ENCODE measurements at places on chromosomes 5 and 9. TPM values are rescaled to one million over a fixed set of nuclear protein-coding genes. Genes with fewer than 3 reads are reported as not detected.

GRCh38 chr9:135920973-135921585, 13.7 kb upstream of the CAMSAP1 start:
- no peak overlapping the region for H3K4me3 ChIP-seq
- H3K27ac ChIP-seq: no peak overlapping the region
- no peaks in the 10 kb centered on the region for H3K36me3 ChIP-seq
- no peak for DNase-seq

DNA sequence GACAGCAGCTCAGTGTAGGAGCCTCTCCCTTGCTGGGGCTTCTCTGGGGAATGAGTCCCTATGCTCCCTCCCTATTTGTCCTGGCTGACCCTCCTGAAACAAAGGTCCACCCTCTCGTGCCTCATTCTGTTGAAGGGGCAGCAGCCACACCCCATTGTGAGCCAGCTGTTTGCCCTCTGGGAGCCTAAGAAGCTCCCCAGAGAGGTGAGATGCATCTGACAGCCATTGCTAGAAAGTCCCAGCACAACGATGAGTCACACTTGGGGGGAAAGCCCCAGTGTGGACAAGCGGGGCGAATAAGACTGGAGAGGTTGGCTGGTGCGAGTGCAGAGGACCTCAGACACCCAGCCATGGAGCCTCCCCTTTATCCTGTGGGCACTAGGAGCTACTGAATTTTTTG, 101.4 kb downstream of the PPARGC1B start:
- no peaks in the 10 kb centered on the region for H3K27me3 ChIP-seq
- H3K27ac ChIP-seq: no peak overlapping the region
- no peak overlapping the region for H3K4me3 ChIP-seq
- no peak for DNase-seq

DNA sequence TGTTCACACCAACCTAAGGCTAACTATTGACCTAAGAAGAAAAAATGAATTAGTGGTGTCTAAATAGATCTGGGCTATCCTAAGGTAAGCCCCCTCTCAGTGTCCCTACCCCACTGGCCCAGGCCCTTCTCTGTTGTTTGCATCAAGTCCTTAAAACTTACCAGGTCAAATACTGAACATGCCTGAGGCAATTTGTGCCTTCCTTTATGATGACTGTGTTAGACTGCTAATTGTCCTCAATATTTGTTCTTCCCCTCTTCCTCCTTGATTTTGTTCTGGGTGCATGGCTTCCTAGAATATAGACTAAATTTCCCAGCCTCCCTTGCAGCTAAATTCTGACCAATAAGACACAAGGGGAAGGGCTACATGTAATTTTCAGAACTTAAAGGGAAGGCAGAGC, 199.9 kb downstream of the ADAMTS12 start:
- no peak for DNase-seq
- no peaks in the 10 kb centered on the region for H3K4me1 ChIP-seq
- H3K4me3 ChIP-seq: no peak overlapping the region
- no peaks in the 10 kb centered on the region for H3K36me3 ChIP-seq

GRCh38 chr5:82275216-82275664, 2.9 kb downstream of the RPS23 start:
- no peaks in the 10 kb centered on the region for H3K27me3 ChIP-seq
- H3K4me1 ChIP-seq: peaks cover 24% of the 10 kb centered on the region
- no peak for DNase-seq
- peaks cover 21% of the 10 kb centered on the region for H3K36me3 ChIP-seq

- H3K4me1 ChIP-seq: no peaks in the 10 kb centered on the region
- no peak overlapping the region for H3K27ac ChIP-seq
- H3K27me3 ChIP-seq: no peaks in the 10 kb centered on the region
- H3K36me3 ChIP-seq: no peaks in the 10 kb centered on the region
- DNase-seq: no peak
These were observed 383.9 kb downstream of the TLR4 start for GRCh38 chr9:118088090-118088489.

- no peaks in the 10 kb centered on the region for H3K27me3 ChIP-seq
- DNase-seq: no peak
- no peaks in the 10 kb centered on the region for H3K36me3 ChIP-seq
- no peak overlapping the region for H3K4me3 ChIP-seq
- peak overlapping the region; percentile 43 for H3K27ac ChIP-seq
These were observed 196.6 kb downstream of the TTLL11 start for GRCh38 chr9:121896545-121896943.

DNA sequence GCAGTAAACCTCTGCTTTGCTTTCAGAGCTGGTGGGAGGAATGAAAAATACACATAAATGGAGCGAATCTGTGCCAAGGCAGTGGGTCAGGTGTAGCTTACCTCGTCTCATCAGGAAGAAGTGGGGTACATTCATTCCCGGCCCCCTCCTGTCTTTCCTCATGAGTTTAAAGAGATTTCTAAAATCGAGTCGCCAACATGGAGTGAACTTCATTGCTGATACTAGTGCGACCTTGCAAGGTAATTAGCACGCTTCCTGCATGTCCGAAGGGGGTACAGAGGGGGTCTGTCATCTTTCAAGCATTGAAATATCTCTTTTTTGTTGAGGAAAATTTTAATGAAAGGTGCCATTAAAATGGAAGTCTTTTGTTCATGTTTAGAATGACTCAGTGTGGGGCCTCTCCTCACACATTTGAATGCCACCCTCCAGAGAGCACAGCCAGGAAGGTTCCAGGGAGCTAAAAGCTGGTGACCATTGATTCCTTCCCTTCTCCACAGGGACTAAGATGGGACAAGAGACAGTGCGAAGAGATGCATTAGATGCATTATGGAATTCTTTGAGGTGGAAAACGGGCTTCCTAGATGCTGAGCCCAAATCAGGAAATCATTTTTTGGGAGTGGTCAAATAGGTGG, 114.2 kb downstream of the IRX1 start:
- H3K27me3 ChIP-seq: no peaks in the 10 kb centered on the region
- H3K4me1 ChIP-seq: no peaks in the 10 kb centered on the region
- no peaks in the 10 kb centered on the region for H3K36me3 ChIP-seq
- no peak for DNase-seq
- no peak overlapping the region for H3K4me3 ChIP-seq

LECT2 gene
- not detected for total RNA-seq

DNA sequence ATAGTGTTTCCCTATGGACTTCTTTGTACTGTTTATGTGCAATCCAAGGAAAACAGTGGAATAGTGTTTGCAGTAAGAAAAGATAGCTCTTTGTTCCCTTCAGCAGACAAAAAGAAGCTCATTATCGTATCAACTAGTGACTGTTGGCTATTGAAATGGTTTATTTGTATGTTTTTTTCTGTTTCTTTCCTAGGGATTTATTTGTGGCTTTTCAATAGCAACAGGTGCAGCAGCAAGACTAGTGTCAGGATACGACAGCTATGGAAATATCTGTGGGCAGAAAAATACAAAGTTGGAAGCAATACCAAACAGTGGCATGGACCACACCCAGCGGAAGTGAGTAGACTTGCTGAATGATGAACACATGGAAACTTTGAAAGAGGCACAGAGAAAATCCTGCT, 65.1 kb downstream of the SLC44A1 start:
- H3K4me1 ChIP-seq: no peaks in the 10 kb centered on the region
- no peaks in the 10 kb centered on the region for H3K36me3 ChIP-seq
- no peak overlapping the region for H3K4me3 ChIP-seq
- H3K27ac ChIP-seq: no peak overlapping the region
- DNase-seq: no peak
- H3K27me3 ChIP-seq: no peaks in the 10 kb centered on the region

- H3K36me3 ChIP-seq: no peaks in the 10 kb centered on the region
- DNase-seq: no peak
- no peak overlapping the region for H3K4me3 ChIP-seq
- no peak overlapping the region for H3K27ac ChIP-seq
These were observed 35.1 kb downstream of the CDH10 start for GRCh38 chr5:24609706-24610105.

GRCh38 chr5:149497357-149497756, 53.9 kb downstream of the CSNK1A1 start:
- H3K27ac ChIP-seq: peak overlapping the region; percentile 44
- peaks cover 8% of the 10 kb centered on the region for H3K4me1 ChIP-seq
- no peak for DNase-seq
- H3K27me3 ChIP-seq: no peaks in the 10 kb centered on the region
- no peak overlapping the region for H3K4me3 ChIP-seq

DNA sequence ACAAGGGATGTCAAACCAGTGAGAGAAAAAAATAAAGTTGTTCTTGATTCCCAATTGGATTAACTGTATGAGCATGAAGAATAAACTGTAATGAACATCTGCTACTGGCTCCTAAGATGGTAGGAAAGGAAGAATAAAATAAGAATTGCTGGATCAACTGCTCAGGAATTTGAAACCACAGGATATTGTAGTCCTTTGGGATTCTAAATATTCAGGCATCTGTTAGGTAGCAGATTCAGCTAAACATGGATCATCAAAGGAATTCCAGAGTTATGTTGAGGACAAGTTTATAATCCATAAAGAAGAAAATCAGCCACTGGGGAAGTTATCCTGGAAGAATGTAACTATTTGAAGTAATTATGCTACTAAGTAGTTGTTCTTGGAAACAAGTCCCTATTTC, 65.8 kb downstream of the ISL1 start:
- no peaks in the 10 kb centered on the region for H3K4me1 ChIP-seq
- H3K27ac ChIP-seq: no peak overlapping the region
- no peak overlapping the region for H3K4me3 ChIP-seq
- no peaks in the 10 kb centered on the region for H3K36me3 ChIP-seq
- DNase-seq: no peak
- H3K27me3 ChIP-seq: no peaks in the 10 kb centered on the region

DNA sequence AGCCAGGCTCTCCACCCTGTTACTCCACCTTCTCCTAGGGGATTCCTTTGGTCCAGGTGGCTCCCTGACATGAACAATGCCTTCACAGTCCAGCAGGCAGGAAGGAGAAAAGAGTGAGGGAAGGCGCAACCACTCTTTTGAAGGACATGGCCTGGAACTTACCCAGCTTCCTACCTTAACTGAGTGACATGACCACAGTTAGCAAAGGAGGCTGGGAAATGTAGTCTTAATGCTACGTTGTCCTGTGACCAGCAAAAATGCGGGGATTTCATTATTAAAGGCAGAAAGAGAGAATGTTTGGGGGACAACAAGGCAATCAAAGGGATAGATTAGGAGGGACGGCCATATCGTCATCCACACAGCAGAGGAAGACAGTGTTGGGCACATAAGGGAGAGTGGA, 100.3 kb upstream of the ERCC6L2 start:
- H3K36me3 ChIP-seq: no peaks in the 10 kb centered on the region
- peaks cover 26% of the 10 kb centered on the region for H3K4me1 ChIP-seq
- DNase-seq: no peak
- no peak overlapping the region for H3K27ac ChIP-seq

- no peak for DNase-seq
- no peak overlapping the region for H3K27ac ChIP-seq
- no peaks in the 10 kb centered on the region for H3K27me3 ChIP-seq
- no peak overlapping the region for H3K4me3 ChIP-seq
- peaks cover 5% of the 10 kb centered on the region for H3K4me1 ChIP-seq
These were observed 33.0 kb downstream of the TBCA start for GRCh38 chr5:77743181-77743580.

GRCh38 chr9:121638399-121638798, 13.0 kb upstream of the DAB2IP start:
- no peak overlapping the region for H3K27ac ChIP-seq
- DNase-seq: no peak
- no peaks in the 10 kb centered on the region for H3K36me3 ChIP-seq
- H3K27me3 ChIP-seq: no peaks in the 10 kb centered on the region
- no peak overlapping the region for H3K4me3 ChIP-seq
- peaks cover 7% of the 10 kb centered on the region for H3K4me1 ChIP-seq

GRCh38 chr9:108394726-108395125, 461.1 kb downstream of the ACTL7B start:
- no peak overlapping the region for H3K4me3 ChIP-seq
- H3K27me3 ChIP-seq: no peaks in the 10 kb centered on the region
- H3K4me1 ChIP-seq: no peaks in the 10 kb centered on the region
- DNase-seq: no peak
- no peaks in the 10 kb centered on the region for H3K36me3 ChIP-seq
- H3K27ac ChIP-seq: no peak overlapping the region

DNA sequence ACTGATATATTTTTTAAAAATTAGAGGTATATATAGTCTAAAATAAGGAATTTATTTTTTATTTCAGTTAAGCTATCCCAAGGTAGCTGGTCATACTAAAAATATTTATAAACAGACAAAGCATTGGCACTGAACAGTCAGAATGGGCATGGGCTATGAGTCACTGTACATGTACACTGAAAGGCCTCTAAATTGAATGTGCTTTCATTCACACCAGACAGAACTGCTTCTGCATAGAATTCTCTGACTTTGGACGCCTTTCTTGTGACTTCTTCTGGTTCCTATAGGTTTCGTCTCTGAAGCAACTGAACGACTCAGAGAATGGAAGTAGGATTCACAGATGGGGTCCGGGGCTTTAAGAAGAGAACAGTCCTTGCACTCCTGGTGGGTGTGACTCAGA, 394.8 kb upstream of the MEF2C start:
- H3K4me3 ChIP-seq: no peak overlapping the region
- H3K27me3 ChIP-seq: no peaks in the 10 kb centered on the region
- H3K4me1 ChIP-seq: peaks cover 37% of the 10 kb centered on the region
- no peak overlapping the region for H3K27ac ChIP-seq
- no peak for DNase-seq

IL17B gene
- 7.1 TPM for total RNA-seq
